ENCODE measurements at places on chromosomes 7 and 10.

GRCh38 chr7:15334536-15335263, 227.1 kb downstream of the AGMO start:
- no peak for DNase-seq

DNA sequence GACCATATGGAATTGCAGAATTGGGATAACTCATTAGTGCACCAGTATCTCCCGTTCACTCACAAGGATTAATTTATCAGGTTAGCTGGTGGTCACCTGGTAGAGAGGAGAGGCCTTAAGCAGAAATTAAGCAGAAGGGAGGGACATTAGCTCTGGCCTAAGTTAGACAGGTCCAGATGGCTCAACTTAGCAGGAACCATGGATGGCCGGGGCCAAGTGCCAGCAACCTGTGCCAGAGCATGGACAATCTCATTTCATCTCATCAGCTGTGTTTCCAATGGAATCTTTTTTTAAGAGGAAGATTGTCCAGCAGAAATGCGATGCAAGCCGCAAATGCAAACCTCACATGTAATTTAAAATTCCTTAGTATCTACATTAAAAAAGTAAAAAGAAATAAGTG, 82.2 kb downstream of the JCAD start:
- no peak for DNase-seq

- no peak for DNase-seq
These were observed 70.4 kb upstream of the APBB1IP start for GRCh38 chr10:26367771-26368170.

GRCh38 chr7:150972023-150972468, 6.1 kb downstream of the KCNH2 start:
- DNase-seq = no peak

- DNase-seq = no peak
These were observed 2.0 kb upstream of the FEZF1 start for GRCh38 chr7:122306320-122307227.

- DNase-seq = no peak
These were observed 64.4 kb downstream of the KCND2 start for GRCh38 chr7:120337308-120337907.

DNA sequence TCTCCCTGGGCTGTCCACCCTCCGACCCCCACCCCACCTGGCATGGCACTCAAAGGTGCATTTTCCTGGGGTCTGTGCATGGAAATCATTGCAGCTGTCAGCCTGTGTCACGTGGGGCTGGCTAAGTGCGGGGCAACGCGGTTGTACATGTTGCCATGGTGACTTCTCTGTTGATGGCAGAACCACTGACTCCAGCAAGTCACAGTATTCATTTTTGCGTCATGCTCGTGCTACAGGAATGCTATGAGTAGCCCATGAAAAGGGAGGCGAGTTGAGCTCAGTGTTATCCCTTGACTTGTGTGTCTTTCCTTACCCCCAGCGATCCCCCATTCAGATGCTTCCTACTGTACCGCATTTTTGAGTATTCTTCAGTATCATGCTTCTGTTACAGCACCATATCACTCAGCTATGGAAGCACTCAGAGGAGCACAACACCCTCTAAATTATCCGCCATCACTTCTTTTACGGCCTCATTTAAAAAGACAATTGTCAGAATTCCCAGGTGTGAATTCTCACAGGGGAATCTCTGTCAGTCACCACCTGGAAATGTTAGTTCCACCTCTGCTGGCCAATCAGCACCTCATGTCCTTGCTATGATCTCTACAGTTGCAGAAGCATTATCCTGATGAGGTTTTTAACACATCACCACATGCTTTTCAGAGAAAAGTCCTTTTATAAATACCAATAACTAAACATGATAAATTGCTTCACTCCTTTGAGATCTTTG, 194.4 kb upstream of the C7orf33 start:
- no peak for DNase-seq

GRCh38 chr10:69686866-69687265, 56.8 kb downstream of the FAM241B start:
- no peak for DNase-seq

DNA sequence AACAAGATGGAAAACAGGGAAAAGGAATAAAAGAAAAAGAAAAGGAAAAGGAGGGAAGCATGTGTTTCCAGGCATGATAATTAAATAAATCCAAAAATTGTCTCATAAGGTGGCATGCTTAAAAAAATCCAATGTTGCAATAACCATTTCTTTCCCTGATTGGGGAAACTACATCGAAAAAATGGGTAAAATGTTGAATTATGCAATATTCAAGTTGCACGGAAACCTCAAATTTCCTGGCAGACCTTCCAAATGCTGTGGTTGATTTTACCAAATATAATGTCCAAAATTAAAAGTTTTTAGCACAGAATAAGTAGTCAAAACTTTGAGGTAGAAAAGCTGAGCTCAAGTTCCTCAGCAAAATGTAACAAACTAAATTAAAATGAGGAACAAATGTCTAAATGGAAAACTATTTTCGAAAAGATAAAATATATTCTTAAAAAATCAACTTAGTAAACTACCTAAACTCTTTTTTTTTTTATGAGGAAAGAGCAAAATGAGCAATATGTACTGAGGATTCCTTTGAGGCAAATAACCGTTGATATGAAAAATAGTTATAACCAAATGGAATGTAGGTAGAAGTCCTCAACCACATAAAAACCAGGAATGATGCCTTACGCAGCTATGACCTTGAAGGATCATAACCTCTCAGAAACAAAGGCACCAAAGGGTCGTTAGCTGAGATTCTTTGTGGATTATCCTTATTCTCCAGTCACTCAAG, 52.6 kb downstream of the MACC1 start:
- no peak for DNase-seq

- DNase-seq = no peak
These were observed 80.7 kb downstream of the UBE2H start for GRCh38 chr7:129872054-129872453.

DNA sequence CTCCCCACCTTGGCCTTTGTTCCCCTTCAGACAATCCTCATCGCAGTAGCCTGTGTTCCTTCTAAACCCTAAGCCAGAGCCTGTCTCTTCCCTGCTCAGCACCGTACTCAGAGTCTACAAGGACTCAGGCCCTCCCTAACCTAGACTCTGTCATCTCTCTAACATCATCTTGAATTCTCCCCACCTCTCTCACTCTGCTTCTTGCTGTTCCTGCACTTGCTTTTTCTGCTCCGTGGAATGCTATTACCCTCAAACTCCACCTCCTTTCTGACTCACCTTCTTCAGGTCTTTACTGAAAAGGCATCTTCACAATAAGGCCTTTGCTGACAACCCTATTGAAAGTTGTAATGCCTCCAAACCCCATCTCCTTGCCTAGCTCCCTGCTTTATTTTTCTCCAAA, 141.0 kb downstream of the DKK1 start:
- DNase-seq = no peak

- DNase-seq = no peak
These were observed 37.1 kb upstream of the COMTD1 start for GRCh38 chr10:75272896-75273295.

- no peak for DNase-seq
These were observed 51.2 kb upstream of the KMT2E start for GRCh38 chr7:104962781-104963180.

DNA sequence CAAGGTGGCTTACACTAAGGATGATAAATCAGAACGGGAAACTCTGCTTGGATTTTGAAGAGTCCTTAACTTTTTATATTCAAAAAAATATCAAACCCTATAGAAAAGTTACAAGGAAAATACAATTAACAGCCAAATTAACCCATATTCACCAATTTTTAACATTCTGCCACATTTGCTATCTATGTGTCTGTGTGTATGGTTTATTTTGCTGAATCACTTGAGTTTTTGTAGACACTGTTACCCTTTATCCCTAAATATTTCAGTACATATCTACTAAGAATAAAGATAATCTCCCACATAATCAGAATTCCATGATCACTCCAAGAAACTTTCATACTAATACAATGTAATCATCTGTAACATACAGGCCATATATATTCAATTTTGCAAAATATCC, 1.2 kb upstream of the SRPK2 start:
- DNase-seq = no peak

- DNase-seq = peak; percentile 31
These were observed 95.2 kb upstream of the FAM133B start for GRCh38 chr7:92685136-92686042.

DNA sequence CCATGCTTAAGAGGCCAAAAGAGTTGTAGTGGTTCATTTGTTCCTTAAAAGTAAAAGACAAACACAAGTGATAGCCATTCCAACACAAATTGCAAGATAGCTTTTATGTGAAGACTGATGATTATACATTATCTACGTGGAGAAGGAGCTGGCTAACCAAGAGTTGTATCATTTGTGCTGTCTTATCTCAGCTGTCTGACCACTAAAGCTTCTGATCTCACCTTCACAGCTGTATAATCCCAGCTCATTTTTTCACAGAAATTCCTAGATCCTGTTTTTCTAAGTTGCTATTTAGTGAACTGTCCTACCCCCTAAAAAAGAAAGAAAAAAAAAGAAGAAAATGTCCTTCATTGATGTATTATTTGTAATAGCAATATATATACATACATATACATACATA, 9.8 kb downstream of the USP6NL start:
- DNase-seq = no peak

- no peak for DNase-seq
These were observed 6.0 kb upstream of the GNB2 start for GRCh38 chr7:100667331-100668068.
